CD4-positive, alpha-beta T cell treated with Interferon alpha-2 for 1 hour (primary cell): ENCODE measurements at places on chromosomes 5 and 9.

- no peak for DNase-seq
These were observed 320.9 kb upstream of the RPS23 start for GRCh38 chr5:82599030-82599429.

DNA sequence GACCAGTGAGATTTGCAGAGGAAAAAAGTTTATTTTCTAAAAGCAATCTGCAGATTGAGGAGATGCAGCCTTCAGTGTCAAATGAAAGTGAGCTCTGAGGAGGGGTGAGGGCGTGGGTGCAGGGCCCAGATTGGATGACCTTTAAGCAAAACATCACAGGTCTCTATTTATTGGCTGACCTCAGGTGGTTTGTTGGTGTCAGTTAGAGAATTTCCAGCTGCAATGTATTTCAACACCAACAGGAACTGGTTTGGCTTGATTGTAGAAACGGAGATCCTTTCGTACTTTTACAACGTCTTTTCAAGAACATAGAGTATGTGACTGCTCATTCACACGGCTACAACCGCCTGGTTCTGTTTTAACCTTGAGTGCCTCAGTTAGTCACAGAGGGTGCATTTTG lies 1069.1 kb downstream of the EFNA5 start:
- DNase-seq = no peak

GRCh38 chr9:6921315-6921714 lies 163.5 kb downstream of the KDM4C start:
- DNase-seq = no peak

DNA sequence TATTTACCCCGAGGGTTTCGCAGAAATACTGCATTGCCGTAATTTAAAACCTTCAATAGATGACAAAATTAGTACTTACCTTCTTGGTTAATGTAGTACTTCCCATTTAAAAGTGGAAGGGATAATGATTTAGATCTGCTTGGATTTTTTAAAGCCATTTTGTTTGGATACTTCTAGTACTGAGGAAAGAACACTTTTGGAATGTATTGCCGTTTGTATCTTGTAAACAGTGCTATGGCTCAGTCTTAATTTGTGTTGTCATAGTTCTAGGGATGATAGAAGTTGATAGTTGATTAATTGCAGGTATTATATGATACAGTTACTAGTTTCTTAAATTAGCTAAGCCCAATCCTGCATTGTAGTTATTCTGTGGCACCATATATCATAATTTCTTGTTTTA lies 33.1 kb downstream of the TNPO1 start:
- DNase-seq = no peak

GRCh38 chr5:134568337-134568700 lies 42.8 kb downstream of the JADE2 start:
- DNase-seq = no peak

DNA sequence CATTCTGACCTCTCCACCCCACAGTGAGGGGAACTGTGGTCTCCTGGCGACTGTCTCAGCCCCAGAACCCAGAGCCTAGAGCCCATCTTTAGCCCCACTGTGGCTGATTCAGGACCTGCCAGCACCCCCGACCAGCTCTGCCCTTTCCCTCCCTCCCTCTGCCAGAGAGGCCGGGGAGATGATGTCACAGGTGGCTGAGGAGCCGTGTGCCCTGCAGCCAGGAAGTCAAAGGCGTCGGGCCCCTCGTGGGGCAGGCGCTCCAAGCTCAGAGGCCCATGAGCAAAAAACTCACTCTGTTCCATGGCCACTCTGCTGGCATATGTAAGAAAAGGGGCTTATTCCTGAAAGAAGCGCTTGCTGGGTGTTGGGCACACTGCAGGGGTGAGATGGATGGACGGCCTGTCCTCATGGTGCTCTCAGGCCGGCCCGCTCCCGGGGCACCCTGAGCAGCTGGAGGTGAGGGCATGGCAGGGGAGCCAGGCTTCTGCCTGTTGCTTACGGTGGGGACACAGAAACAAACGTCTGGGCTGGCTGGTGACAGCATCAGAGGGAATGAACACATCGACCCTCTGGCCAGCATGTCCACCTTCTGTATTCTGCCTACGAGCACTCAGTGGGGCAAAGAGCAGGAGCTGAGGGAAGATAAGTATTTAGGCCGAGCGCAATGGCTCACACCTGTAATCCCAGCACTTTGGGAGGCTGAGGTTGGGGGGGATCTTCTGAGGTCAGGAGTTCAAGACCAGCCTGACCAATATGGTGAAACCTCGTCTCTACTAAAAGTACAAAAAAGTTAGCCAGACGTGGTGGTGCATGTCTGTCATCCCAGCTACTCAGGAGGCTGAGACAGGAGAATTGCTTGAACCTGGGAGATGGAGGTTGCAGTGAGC lies 41.1 kb downstream of the LAMC3 start:
- DNase-seq = no peak

GRCh38 chr5:73969195-73970036 lies 343.4 kb downstream of the ARHGEF28 start:
- DNase-seq = no peak

GRCh38 chr9:21883642-21884041 lies 81.2 kb downstream of the MTAP start:
- peak; percentile 11 for DNase-seq

DNA sequence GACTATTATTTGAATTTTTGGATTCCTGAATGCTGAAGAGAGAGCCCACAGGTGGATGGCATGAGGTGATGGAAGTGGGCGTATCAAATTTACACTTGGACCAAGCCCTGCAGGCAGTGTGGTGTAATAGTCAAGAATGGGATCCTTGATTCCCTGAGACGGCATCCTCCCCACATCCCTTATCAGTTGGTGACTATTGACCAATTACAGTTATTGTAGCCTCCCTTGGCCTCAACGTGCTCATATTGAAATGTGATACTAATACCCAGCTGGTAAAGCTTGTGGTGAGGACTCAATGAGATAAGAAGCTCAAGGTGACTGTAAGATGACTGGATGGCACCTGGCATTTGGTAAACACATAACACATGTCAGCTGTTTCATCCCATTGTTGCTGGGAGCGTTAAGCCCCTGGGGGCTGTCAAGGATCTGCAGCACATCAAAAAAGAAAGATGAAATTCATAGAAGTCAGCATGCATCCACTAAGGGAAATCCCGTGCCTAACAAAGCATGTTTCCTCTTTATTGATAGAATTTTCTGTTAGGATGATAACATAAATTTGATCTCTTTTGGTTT lies 65.6 kb upstream of the IRX2 start:
- no peak for DNase-seq

- DNase-seq = no peak
These were observed 134.6 kb downstream of the DENND1A start for GRCh38 chr9:123795336-123795735.

DNA sequence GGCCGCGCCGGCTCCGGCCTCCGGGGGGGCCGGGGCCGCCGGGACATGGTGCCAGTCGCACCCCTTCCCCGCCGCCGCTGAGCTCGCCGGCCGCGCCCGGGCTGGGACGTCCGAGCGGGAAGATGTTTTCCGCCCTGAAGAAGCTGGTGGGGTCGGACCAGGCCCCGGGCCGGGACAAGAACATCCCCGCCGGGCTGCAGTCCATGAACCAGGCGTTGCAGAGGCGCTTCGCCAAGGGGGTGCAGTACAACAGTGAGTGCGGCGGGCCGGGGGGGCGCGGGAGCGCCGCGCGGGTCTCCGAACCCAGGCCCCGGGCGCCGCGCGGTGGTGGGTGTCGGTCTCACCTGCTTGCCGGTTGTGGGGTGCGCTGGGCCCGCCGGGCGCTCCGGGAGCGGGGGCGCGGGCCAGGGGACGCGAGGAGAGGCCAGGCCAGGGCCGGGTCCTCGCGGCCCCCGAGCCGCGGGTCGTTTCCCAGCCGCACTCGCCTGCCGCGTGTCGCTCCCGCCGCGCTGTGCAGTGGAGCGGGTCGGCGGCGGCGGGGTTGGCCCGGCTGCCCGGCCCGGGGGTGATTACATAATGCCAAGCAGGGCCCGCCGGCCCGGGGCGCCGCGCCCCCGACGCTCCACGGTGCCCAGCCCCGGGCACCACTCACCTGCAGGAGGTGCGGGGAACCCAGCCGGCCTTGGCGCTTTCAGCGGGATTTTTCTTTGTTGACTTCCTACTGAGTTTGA lies 492 bp downstream of the RABL6 start:
- DNase-seq = peak; percentile 30

- DNase-seq = no peak
These were observed 18.2 kb upstream of the CDC20B start for GRCh38 chr5:55191165-55191564.

- no peak for DNase-seq
These were observed 79.6 kb upstream of the BNC2 start for GRCh38 chr9:16950051-16950450.

DNA sequence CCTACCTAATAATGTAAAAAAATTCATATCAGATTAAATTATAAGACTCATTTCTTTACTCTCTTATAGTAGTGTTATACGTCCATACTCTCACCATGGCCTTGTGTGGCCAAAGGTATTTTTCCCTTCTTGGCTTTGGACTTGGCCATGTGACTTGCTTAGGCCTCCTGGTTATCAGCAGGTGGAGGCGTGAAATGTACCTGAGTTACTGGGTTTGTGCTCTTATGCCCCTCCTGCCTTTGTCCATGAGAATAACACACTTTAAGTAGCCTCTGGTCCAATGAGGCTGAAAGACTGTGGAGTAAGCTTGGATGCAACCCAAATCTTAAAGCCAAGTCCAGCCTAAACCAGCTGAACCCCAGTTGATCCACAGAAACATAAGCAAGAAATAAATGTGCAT lies 68.7 kb downstream of the RETREG1 start:
- no peak for DNase-seq

DNA sequence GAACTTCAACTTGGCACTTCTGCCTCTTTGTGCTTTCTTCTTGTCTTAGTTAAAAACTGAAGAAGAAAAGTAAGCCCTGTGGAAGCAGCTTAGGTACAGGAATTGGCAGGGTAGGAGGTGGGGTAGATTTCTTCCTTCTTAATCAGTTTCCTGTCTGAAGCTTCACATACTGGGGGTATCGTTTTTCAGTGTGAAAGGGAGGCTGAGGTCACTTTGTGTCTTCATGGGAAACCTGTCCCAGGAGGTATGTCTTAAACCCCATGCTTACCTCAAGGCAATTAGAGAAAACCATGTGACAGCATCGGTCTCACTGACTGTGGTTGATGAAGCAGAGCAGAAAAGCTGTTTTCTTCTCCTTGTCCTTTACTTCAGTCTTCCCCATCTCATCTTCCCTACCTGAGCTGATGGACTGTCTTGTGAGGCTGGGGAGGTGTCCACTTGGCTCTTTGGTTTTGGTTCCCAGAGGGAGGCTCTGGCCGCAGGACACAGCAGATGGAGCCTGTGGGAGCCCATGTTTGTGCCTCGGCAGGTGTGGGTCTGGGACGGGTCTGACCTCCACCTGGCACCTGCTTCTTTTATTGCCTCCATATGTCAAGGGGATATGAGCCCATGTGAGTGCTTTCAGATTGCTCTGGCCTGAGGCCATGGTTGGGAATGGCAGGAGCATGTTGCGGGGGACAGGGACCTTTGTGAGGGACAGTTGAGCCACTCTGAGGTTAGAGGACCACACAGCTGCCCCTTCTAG lies 47.0 kb downstream of the SH3GL2 start:
- no peak for DNase-seq

DNA sequence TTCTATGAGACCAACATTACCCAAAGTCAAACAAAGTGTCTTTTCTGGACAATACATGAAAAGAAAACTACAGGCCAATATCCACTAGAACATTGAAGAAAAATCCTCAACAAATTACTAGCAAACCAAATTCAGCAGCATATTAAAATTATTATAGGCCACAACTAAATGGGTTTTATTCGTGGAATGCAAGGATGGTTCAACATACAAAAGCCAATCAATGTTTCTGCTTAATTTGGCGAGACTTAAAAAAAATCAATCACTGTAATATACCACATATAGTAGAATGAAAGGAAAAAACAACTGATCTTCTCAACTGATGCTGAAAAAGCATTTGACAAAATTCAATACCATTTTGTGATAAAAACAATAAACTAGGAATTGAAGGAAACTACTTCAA lies 51.8 kb upstream of the FNIP1 start:
- DNase-seq = no peak
